ENCODE measurements at places on chromosomes 11 and 22. TPM values are rescaled to one million over a fixed set of nuclear protein-coding genes. Genes with fewer than 3 reads are reported as not detected.

The LDHAL6A gene
- total RNA-seq, result not detected

DNA sequence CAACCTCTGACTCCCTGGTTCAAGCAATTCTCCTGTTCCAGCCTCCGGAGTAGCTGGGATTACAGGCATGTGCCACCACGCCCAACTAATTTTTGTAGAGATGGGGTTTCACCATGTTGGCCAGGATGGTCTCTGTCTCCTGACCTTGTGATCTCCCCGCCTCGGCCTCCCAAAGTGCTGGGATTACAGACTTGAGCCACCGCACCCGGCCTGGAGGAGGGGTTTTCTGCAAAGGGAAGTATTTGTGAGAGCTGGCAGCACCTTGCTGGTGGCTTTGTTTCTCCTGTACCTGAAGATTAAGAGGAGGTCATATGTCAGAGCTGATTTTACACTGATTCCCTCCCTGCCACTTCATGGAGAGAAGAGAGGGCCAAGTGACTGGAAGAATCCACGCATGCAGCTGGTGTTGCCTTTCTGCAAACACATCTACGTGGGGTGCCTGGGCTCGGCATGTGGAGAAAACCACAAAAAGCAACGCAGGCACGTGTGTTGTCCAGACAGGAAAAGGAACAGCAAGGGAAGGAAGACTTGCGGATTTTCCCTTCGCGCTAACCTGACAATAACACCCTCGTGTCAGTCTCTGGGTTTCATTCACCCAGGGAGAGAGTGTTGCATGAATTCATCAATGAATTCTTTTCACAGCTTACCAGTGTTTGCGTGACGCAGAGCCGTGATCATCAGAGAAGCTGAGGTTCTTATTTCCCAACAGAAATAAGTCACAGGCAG is 61.9 kb downstream of the TSPAN18 start:
- DNase-seq, result no peak

The OR52M1 gene
- not detected for total RNA-seq

The PHOX2A gene
- total RNA-seq, result not detected

DNA sequence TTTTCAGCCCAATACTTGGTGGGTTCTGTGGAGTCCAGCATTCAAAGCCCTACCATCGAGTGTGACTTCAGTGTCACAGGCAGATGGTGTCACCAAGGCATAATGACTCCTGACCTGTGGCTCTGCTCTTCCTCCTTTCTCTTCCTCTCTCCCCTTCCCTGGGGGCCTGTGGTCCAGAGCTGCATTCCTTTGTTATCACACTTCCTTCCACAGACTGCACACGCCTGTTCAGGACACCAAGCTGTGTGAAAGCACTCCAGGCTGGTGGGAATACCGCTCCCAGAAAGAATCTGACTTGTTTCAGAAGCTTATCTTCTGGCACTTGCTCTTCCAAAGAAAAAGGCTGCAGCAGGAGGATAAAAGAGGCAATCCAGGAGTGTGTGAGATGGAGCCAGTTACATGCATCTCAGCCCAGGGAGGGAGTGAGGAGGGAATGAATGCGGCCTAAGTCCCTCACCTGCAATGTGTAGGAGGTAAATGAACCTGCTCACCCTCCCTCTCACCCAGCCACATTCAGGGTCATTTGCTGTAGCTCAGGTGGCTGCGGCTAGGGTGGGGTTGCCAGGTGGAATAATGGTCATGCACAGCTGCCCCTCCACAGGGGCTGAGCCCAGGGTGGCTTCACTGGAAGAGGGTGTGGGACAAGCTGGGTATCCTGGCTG is 79.3 kb downstream of the ADAMTS15 start:
- DNase-seq, result no peak

DNA sequence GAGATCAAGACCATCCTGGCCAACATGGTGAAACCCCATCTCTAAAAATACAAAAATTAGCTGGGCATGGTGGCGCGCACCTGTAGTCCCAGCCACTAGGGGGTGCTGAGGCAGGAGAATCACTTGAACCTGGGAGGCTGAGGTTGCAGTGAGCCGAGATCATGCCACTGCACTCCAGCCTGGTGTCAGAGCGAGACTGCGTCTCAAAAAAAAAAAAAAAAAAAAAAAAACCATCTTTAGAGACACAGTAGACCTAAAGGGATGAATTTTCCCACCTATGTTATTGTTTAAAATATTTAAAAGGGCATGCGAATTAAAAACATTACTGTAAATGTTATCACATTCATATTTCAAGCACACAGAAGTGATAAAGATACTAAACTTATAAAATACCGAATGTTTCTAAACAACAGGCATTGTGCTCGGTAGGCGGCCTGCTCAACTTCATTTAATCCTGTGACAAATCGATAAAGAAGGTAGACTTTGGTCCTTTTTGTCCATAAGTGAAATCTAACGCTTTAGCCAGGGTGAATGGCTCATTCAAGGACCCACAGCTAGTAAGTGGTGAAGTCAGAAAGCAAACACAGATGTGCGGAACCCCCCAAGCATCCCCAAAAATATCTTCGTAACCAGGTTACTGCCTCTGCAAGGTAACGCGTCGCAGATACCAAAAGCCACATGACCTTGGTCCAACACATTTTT is 16.1 kb downstream of the NCAPD3 start:
- DNase-seq, result no peak

DNA sequence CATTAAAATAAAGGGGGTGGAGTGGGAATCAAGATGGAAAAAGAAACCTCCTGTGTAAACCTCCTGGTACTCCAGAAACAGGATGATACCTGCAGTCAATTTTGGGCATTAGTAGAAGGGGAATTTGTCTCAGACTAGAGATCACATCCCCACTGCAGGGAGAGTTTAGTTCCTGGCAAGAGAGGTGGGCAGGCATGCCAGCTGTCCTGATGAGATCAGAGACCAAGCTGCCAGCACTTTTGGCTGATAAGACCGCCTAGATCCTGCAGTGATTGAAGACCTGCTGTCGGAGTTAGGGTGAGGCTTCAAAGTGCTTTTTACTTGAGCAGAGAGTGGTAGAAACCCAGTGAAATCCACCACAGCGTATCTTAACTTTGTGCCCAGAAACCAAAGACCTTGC is 29.7 kb upstream of the NELL1 start:
- no peak for DNase-seq

The MTA2 gene
- 128 TPM for total RNA-seq

DNA sequence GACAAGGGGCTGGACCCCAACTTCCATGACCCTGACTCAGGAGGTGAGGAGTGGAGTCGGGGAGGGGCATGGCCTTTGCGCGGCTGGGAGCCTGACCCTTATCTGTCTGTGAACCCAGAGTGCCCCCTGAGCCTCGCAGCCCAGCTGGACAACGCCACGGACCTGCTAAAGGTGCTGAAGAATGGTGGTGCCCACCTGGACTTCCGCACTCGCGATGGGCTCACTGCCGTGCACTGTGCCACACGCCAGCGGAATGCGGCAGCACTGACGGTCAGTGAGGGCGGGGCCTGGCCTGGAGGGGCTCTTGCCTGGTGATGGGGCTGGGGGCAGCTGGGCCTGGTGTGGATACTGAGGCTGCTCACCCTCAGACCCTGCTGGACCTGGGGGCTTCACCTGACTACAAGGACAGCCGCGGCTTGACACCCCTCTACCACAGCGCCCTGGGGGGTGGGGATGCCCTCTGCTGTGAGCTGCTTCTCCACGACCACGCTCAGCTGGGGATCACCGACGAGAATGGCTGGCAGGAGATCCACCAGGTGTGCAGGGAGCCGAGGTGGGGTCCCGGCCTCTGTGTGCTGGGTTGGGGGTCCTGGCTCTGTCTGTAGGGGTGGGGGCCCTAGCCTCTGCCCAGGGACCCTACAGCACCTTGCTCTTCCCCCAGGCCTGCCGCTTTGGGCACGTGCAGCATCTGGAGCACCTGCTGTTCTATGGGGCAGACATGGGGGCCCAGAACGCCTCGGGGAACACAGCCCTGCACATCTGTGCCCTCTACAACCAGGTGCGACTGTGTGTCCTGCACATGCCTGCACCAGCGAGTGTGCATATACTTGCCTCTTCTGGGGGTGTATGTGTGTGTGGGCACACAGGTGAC is 6.3 kb downstream of the SHANK3 start:
- no peak for DNase-seq

The KCNQ1OT1 gene
- 5.0 TPM for total RNA-seq

DNA sequence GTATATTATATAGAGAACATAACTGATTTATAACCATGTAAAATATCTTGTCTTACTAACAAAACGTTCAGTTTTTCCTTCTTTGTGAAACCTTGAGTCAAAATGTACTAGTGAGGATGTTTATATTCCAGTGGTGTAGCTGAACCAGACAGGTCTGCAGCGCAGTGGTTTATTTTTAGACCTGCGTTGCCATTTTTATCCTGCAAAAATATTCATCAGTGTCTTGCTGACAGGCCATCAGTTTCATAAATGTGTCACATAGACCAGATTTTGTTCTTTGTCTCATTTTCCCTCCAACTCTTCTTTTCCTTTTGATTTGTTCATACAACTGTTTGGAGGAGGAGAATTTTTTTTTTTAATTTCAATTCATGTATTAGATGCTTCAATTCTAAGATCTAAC is 43.1 kb downstream of the HSD17B12 start:
- DNase-seq, result no peak

- DNase-seq, result no peak
These were observed 712.3 kb downstream of the METTL15 start for GRCh38 chr11:28820296-28820989.

The C11orf42 gene
- not detected for total RNA-seq

The CRYBB2 gene
- total RNA-seq, result 0.47 TPM

DNA sequence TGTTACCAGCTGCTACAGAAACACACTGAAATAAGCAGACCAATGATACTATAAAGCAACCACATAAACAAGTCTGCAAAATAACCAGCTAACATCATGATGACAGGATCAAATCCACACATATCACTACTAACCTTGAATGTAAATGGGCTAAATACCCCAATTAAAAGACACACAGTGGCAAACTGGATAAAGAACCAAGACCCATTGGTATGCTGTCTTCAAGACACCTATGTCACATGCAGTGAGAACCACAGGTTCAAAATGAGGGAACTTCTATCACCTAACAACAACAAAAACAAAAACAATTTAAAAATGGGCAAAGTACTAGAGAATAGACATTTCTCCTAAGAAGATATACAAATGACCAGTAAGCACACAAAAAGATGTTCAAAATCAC is 89.9 kb downstream of the ARHGAP32 start:
- DNase-seq, result no peak

DNA sequence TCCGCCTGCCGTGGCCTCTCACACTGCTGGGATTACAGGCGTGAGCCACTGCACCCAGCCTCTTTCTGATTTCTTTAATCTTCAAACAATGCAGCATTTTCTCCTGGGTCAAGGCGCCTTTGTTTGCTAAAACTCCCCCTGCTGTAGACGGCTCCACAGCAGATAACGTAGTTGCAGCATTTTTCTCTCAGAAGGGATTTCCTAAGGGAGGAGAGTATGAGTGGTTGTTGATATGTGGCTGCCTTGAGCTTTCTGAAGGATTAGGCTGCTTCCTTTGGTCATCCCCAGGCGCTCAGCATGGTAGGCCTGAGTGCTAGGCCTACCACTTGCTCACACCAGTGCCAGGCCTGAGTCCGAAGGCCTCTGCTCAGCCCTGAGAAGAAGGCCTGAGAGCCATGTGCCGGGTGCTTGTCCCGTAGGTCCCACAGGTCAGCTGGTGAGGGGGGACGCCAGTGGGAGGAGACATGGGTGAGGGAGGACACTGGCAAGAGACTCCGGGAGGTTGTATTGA is 18.1 kb downstream of the SMARCB1 start:
- no peak for DNase-seq

The CECR2 gene
- 10.0 TPM for total RNA-seq

- DNase-seq, result no peak
These were observed 10.9 kb downstream of the PDGFD start for GRCh38 chr11:104152941-104153505.

DNA sequence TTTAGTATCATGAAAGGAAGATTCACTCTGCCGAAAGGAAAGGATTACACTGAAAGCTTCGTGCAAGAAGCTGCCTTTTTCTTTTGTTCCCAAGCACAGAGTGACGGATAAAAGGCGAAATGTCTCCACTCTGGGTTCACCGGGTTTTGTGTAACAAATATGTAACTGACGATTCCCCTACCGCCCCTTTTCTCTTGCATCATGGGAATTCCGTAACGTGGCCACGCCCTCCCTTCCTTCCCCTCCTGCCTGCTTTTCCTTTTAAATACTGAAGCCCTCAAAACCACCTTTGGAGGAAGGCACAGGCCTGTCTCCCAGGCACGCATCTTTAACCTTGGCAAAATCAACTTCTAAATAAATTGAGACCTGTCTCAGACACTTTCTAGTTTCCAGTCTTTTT is 16.4 kb upstream of the TESMIN start:
- DNase-seq, result no peak

GRCh38 chr11:80773919-80774318 is 1333.1 kb upstream of the TENM4 start:
- DNase-seq, result no peak

DNA sequence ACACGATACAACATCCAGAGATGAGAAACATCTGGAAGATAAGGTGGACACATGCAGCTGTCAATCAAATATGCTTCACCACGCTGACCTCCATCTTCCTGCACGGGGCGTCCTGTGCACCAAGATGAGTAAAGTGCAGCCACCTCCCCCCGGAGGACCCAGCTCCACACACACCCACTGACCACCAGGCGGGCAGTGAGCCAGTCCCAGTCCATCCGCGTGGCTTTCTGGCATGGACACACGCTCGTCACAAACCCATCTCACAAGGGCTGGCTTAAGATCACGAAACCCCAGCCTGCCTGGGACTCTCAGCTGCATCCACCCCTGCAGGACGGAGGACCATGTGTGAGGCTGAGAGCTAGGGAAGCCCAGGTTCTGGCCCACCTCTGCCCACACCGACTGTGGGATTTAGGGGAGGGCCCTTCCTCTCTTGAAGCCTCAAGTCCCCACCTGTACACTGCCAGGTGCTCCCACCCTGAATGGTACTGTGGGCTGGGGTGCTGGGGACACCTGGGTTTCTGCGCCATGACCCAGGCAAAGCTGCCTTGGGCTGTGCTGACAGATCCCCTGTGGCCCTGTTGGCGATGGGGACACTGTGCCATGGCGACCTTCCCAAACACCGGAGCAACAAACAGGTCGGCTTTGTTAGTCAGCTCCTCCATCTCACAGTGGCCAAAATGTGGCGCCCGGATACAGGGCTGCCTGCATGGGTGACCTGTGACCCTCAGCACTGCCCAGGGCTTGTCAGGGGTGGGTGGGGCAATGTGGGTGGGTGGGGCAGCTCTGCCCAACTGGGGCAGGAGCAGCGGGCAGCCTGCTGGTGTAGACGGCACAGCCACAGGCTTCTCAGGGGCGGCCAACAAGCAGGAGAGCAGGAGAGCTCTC is 629.0 kb downstream of the TBC1D22A start:
- DNase-seq, result no peak

The MPZL3 gene
- total RNA-seq, result 7.9 TPM

The KIRREL3 gene
- not detected for total RNA-seq

The OR52H1 gene
- 0.73 TPM for total RNA-seq

The PRDX5 gene
- total RNA-seq, result 255 TPM

DNA sequence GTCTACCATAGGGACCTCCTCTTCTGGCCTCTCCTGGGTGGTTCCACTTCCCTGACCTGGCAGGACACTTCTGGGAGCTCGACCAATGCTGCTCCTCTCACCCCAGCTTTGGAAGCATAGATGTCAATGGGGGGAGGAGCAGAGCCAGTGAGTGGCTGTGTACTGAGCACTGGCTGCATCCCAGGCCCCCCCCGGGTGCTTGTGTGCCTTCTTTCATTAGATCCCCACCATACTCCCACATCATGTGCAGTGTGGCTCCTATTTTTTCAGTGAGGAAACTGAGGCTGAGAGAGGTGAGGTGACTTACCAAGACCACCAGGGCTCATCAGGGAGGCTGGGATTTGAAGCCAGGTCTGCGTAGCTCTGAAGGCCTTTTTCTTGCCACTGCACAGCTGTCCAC is 44.3 kb downstream of the LRRC32 start:
- DNase-seq, result peak; percentile 12

The OLFML1 gene
- 13.6 TPM for total RNA-seq

GRCh38 chr11:83818349-83818748 is 532.2 kb upstream of the CCDC90B start:
- DNase-seq, result no peak
